Activated CD4-positive, alpha-beta T cell treated with anti-CD3 and anti-CD28 coated beads, Interleukin-2, Interleukin-6, amounts not matched to agents 100 ng/mL and 50 ng/mL, durations not matched to agents 16 hours and 8 hours (primary cell): ENCODE measurements at places on chromosomes 16 and 17.

- peak; percentile 56 for DNase-seq
Measured at GRCh38 chr17:54882950-54883349, 17.7 kb upstream of the TOM1L1 start.

DNA sequence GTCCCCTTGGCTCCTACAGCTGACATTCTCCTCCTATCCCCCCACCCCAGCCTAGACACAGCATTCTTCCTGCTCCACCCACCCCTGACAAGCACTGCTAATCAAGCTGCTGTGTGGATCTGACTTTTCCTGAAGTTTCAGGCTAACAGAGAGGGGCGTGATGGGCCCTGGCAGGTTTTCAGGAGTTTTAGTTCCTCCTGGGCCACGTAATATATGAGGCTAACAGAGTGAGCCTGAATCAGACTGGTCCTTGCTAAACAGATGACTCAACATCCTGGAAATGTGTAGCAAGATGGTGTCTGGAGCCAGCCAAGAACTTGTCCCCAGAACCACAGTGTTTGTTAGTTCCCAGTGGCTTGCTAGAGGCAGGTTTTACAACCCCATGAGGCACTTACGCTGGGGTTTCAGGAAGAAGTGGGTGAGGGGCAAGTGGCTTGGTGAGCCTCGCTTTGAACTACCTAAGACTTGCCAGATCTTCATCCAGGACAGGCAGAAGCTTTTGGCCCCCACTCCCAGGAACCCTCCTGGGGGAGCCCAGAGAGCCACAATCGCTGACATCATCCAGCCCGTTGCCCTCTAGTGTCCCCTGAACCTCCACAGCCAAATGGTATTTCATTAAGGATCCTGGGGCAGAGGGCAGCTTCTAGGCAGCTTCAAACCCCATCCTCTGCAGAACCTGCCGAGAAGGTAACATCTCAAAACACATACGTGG is 15.9 kb downstream of the TMEM92 start:
- DNase-seq = peak; percentile 80

GRCh38 chr17:16491703-16492612 is at the start of gene LRRC75A:
Gene LRRC75A, minus strand, starts transcription at chr17:16492193. Its CDS starts 203 bp downstream, at chr17:16491990.
- peak; percentile 40 for DNase-seq

DNA sequence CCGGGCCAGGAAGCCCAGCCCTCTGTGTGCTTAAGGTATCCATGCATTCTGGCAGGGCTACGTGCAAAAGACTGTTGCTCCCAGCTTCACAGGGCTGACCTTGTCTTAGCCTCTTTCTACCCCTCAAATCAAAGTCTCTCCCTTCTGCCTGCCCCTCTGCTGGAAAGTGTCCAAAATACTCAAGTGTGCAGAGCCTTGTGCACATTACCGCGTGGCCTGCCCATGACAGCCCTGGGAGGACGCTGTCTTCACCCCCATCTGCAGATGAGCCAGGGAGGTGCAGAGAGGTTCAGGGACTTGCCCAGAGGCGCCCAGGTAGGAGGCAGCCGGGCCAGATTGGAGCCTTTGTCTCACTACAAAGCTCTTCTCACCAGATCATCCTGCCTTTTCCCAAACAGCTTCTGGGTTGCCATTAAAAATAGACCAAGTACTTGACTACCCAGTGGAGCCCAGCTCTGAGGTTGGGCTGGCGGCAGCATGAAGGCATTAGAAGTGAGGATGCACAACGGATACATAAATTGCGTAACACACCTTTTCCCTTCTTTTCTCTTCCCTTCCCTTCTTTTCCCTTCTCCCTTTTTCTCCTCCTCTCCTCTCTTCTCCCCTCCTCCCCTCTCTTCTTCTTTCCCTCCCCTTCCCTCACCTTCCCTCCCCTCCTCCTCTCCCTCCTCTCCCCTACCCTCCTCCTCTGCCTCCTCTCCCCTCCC is 3.5 kb downstream of the CACNG4 start:
- DNase-seq = no peak

DNA sequence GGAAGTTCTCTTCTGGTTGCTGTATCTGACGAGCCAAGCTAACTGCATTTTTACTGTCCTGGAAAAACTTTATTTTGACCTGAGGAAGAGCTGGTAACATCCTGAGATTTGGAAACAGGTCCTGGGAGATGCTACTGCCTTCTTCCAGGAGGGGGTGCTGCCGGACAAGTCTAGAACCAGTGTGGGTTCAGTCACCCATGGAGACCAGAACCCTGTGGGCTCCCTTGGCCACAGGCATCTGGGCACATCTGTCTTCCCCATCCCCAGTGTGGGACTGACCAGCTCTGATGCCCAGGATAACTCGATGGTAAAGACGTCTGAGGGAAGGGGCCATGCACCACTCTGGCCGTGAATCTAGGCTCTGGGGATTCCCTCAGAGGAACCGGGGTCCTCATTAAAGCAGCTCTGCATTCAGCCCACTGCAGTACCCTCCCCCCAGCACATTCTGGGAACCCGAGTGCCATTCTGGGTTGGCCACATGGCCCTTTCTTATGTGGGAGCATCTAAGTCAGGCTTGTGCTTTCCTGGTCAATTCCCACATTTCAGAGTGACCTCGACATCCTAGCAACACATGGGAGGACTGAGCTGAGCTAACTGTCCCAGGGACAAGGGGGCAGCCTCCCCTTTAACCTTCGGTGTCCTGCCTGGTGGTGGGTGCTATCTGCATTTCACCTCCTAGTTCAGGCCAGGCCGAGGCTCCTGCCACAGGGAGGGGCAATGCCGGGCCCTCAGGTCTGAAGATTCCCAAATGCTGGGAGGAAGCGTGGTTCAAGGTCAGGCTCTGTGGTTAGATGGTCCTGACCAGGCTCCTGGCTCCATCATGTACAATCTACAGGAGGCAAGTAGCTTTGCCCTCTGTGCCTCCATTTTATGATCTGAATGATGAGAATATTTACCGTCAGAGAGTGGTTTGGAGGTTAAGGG is 6.4 kb downstream of the C16orf86 start:
- DNase-seq = peak; percentile 57

- DNase-seq = no peak
Measured at GRCh38 chr17:7745748-7746470, 28.4 kb downstream of the DNAH2 start.

DNA sequence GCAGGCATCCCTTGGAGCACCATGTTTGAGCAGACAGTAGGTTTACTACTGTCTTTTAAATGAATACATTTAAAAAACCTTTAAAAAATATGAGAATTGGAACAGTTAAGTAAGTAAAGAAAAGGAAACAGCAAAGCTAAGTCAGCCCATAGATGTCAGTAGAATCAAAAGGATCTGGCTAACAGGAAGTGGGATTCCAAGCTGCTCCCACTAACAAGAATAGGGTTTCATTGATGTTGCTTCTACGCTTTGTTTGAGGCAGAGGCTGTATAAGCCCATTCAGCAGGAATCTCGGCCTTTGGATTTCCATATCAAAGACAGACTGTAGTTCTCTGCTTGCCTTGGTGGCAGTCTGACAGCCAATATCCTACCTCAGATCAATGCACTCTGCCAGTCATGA is 122.9 kb upstream of the ELAC2 start:
- no peak for DNase-seq

DNA sequence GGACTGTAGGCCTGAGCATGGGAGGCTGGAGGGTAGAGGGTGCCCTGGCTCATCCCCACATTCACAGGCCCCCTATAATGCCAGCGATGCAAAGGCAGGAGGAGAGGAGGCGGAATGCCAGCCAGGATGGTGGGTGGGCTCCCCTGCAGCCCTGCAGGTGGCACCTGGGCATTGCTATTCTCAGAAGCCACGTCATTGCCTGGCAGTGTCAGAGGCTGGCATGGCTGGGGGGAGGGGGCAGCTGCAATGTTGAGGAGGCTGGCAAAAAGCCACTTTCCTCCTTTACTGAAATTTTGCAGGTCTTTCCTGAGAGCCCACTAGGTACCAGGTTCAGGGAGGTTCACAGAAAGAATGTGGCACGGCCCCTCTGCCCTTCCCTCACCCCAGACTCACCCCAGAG is 36.2 kb downstream of the RAB11FIP4 start:
- no peak for DNase-seq

- DNase-seq = no peak
Measured at GRCh38 chr16:5918567-5919130, 821.1 kb upstream of the EEF2KMT start.

DNA sequence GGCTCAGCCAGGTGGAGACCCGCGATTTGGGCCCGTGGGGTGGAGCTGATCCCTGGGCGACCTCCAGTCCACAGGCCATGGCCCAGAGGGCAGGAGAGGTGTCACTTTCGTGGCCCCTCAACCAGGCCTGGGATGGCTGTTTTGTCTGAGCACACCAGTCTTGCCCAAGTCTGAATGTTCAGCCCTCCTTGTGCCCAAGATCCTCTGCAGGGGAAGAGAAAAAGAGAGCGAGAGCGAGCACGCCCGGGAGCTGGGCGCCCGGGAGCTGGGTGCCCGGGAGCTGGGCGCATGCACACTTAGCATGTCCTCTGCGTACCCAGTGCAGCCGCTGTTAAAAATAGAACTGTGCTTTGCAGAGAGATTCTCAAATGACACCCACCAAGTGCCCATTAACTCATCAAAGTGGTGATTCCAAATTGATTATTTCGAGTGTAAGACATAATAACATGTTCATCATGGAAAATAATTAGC is 403.3 kb upstream of the TNRC6C start:
- DNase-seq = no peak

DNA sequence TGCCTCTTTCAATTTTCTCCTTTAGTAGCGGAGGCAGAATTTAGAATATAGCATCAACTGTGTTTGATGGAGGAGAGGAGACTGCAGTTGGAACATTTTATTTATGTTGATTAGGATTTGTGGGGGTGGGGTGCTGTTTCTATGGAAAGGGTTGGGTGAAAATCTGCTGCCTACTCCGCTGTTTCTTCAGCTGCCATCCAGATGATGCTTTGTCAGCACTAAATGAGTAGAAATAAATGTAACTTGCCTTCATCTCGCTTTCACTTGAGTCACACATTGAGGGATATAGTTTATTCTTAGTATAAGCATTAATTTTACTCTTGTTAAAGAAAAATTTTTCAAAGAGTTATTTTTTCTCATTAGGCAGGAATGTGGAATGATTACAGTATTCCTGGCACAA is 42.1 kb downstream of the ABHD15 start:
- no peak for DNase-seq

DNA sequence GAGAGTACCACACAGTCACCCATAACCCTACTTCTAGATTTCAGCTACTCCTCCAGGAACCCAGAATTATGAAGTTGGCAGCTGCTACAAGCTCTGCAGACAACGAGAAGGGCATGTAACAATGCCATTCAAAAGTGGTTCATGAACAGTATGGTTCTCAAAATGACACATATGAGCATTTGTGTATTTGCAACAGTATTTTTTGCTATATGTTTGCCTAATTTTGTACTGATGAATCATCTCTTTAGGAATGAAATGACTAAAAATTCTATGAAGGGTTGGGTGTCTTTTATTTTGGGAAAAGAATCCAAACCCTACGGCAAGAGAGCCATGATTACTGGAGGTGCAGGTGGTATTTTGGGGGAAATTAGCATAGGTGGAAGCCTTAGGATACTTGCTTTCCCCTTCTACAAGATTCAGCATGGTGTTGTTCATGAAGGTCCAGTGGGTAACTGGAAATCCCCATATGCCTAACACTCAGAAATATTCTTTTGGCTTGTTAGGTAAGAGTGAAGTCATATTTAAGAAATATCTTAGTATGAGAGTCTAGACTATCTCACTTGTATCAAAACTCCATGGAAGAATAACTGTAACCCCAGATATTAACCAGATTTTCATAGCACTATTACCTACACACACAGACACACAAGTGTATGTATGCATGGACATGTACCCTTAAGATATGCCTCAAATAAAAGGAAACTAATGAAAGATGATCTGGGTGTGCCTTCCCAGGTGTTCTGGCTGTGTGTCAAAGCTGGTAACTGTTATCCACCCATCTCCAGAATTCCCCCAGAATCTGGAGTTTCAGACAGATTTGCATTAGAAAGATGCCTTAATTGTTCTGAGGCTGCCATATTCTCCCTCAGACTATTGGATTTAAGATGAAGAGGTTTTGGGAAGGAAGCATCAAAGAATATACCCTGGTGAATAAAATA is 688.2 kb upstream of the SOX9 start:
- DNase-seq = no peak

DNA sequence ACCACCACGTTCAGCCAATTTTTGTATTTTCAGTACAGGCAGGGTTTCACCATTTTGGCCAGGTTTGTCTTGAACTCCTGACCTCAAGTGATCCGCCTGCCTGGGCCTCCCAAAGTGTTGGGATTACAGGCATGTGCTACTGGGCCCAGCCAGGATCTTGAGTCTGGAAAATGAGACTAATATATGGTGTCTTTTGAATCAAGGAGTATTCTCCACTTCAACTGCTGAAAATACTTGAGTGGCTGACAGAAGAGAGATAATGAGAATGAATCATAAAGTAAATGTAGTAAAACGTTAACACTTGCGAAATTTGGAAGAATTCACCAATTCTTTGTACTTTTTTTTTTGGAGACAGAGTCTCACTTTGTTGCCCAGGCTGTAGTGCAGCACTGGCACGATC is 16.6 kb downstream of the SMYD4 start:
- DNase-seq = no peak

DNA sequence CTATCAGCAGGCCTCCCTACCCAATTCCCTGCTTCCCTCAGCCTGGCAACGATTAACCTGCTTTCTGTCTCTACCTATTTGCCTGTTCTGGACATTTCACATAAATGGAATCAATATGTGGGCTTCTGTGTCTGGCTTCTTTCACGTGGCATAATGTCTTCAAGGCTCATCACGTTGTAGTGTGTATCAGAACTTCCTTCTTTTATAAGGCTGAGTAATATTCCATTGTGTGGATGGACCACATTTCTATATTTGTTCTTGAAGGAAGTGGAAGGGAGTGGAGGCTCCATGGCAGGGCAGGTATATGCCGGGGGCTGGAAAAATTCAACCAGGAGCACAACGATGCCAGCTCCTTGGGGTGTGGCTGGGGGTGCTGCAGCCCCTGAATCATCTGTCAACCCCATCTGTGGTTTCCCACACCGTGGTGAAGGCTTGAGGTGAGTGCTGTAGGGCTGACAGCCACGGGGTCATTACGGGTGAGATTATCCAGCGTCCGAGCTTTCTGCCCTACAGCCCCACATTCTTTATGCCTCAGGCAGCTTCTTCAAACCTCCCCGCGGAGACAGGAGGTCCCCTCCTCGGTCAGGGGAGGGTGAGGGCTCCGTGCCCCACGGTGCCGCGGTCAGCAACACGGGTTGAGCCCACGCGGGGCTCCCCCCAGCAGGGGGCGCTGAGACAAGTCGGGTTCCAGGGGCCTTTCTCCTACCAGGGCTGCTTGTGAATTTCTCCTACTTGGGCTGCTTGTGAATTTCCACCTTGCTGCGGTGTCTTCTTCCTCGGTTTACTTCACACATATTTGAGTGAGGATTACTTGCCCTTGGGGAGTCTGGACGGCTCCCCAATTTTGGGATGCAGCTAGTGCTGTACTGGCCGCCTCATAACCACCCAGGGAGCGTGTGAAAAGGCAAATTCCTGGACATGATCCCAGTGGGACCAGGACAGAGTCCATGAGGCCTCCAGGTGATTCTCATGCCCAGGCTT is 18.3 kb upstream of the WFIKKN2 start:
- peak; percentile 68 for DNase-seq
